Renal pelvis (tissue), 12 donors: ENCODE measurements at places on chromosomes 13 and 19. TPM values are rescaled to one million over a fixed set of nuclear protein-coding genes. Genes with fewer than 3 reads are reported as not detected.

The SBSN gene
- polyA plus RNA-seq = not detected

The GTPBP3 gene
- 34.1 TPM for polyA plus RNA-seq

The GJB2 gene
- polyA plus RNA-seq = 4.5 TPM

The COX6B2 gene
- polyA plus RNA-seq = 1.3 TPM

The ZNF837 gene
- 5.8 TPM for polyA plus RNA-seq

The PSG3 gene
- polyA plus RNA-seq = not detected

- DNase-seq = no peak
Observed at GRCh38 chr19:4386041-4386782, 14.1 kb downstream of the SH3GL1 start.

DNA sequence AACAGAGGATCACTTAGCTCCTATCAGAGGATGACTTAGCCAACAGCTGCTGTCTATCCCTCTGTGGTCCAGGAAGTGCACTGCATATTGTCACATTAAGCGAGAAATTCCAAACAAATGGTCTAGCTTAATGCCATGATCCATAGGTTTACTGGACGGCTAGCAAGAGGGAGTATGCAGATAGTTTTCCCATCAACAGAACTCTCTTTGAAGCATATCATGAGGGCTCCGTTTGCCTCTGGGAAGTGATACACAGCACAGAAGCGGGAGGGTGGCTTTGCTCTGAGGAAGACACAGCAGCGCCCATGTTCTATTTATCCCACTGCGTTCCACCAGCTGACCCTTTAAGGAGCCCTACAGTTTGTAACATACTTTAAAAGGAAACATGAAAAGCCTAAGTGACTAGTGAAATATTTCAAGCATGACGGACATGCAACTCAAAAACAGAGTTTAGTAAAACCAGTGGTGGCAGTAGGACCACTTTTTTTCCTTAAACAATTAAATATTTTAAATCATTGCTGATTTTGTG lies 52.7 kb downstream of the COL4A1 start:
- DNase-seq = no peak

DNA sequence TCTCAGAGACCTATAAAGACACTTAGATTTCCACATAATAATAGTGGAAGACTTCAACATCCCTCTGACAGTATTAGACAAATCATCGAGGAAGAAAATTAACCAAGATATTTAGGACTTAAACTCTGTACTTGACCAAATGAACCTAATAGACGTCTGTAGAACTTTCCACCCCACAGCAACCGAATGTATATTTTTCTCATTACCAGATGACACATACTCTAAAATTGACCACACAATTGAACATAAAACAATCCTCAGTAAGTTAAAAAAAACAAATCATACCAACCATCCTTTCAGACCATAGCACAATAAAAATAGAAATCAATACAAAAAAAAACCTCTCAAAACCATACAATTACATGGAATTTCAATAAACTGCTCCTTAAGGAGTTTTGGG lies 201.0 kb downstream of the POSTN start:
- no peak for DNase-seq

- DNase-seq = no peak
Observed at GRCh38 chr19:48997972-48998371, 4.3 kb downstream of the RUVBL2 start.

DNA sequence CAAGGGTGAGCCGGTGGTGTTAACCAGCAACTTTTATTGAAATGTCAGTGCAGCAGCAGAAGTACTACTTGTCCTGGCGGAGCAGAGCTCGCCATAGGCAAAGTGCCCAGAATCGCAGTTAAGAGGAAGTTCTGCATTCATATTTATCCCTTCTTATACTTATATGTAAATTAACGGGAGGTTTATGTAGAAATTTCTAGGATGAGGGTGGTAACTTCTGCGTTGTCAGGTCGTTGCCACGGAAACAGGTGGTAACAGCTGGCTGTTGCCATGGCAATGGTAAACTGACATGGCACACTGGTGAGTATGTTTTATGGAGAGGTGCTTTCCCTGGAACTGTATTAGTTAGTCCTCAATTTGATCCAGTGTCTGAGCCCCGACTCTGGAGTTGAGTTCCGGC lies 2494.9 kb upstream of the PCDH20 start:
- peak; percentile 2 for DNase-seq

DNA sequence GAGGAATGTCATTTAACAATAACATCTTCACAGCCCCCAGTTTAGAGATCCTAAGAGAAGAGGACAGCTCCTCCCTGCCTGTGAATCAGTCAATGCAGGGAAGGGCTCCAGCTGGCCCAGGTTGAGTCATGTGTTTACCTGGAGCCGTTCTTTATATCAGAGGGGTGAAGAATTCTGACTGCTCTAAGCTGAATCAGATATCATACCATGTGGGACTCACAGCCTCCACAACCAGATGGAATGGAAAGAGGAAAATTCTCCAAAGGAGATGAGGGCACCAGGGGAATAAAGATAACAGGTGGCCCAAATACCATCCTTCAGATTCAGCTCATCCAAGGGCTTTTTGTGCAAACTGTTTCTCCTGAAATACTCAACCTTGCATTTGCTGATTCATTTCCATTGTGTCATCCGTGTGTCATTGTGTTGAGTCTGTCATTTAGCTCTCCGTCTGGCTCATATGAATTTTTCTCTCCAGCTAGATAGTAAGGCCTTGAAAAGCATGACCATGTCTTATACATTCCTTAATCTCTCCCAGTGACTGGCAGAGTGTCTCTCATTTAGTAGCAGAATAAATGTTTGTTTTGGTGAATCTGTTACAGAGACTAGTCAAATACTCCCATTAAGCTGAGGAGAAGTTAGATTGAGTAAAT lies 217.9 kb downstream of the RFC3 start:
- DNase-seq = no peak

DNA sequence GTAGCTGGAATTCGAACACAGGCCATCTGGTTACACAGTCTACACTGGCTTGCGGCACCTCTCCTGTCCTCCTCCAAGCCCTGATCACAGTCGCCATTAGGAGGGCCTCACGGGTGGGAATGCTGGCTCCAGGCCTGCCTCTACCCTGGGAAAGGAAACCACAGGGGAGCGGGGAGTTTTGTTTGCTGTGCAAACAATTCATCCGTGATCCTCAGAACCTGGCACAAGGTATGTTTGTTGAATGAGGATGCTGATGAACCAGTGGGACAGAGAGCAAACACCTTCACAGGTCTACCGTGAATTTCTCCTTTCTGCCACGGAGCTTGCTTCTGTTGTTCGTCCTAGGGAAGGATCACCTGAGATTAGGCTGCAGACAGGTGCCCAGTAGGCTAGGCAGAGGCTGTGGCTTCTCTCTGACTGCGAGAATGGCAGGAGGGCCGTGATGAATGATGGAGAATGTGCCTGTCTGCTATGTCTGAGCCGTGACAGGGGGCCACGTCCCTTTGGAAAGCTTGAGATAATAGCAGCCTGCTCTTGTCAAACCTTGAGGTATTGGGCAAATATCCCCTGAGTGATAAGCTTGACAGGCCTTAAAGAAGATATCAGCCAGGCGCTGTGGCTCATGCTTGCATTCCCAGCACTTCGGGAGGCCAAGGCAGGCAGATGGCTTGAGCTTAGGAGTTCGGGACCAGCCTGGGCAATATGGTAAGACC lies 36.7 kb downstream of the PIN1 start:
- no peak for DNase-seq
